ENCODE measurements at places on chromosomes 3 and 15.

DNA sequence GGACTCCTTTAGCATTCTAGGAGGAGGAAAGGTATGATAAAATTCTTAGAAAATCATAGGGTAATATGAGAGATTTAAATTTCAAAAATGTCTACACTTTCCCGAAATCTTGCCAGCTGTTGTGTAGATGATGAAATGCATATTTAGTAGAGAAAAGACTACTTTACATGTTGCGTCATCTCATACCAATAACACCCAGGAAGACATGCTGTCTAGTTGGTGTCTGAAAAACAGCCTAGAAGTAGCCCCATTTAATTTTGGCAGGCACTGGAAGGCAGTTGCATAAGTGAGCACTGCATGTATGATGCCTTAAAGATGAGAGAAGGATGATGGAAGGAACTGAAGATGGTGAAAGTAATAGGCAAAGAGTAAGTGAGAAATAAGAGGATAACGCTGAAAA is 310.5 kb upstream of the TPM1 start:
- no peak for DNase-seq

- no peak for DNase-seq
Measured at GRCh38 chr3:113064183-113064582, 73.4 kb downstream of the GTPBP8 start.

- no peak for DNase-seq
Measured at GRCh38 chr15:19973718-19974117, 567.9 kb downstream of the GOLGA6L6 start.

DNA sequence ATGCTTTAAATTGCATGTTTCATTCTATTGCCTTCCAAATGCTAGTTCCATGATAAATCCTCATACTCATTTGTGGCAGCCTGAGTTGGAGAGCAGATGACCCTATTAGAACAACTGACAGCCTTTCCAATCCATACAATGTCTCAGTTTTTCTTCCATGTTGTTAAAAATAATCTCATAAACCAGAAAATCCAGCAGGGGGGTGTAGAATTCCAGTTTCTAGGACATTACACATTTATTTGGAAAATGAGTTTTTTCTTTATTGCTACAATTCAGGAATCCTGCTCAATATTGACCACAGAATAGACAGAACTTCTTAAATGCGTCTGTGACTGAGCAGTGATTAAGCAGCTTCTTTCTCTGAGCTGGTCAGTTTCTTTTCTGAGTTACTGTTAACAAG is 174.2 kb upstream of the ATP10A start:
- DNase-seq = no peak

DNA sequence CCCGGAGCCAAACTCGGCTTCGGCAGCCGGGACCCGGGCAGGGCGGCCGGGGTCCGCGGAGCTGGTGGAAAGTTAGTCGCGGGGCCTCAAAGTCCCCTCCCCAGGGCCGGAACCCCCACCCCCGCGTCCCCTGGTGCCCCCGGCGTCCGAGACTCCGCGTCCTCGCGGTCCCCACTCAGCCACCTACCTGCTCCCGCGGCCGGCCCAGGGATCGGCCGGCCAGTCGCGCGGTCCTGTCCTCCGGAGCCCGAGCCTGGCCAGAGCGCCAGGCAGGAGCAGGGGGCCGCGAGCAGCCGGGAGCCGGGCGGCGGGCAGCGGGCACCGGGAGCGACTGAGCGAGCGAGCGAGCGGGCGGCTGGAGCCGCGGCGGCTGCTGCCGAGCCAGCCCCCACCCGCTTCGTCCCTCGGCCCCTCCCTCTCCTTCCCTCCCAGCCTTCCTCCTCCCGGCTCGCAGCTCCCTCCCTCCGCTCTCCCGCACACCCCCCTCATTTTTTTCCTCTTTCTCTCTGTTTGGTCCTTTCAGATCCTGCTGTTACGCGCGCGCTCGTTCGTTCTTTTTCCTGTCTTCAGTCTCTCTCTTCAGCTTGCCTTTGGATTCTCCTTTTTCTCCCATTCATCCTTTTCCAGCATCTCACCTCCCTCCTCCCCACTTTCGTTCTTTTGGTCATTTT is at the start of gene MEGF11:
Gene MEGF11 (minus strand): TSS at position 333 of the 671 bp plus-strand sequence. CDS start 125,347 bp downstream, outside the sequence.
- no peak for DNase-seq

- no peak for DNase-seq
Measured at GRCh38 chr15:99440551-99441443, 125.0 kb upstream of the MEF2A start.
